ENCODE measurements at places on chromosomes 2 and 18. TPM values are rescaled to one million over a fixed set of nuclear protein-coding genes. Genes with fewer than 3 reads are reported as not detected.

The SLC38A11 gene
- total RNA-seq: not detected

The MPP4 gene
- not detected for total RNA-seq

The L3MBTL4 gene
- total RNA-seq: 0.19 TPM

The PIAS2 gene
- total RNA-seq: 20.0 TPM

The PKP4 gene
- total RNA-seq: 24.0 TPM

The POTEF gene
- not detected for total RNA-seq

The B3GNT2 gene
- 20.1 TPM for total RNA-seq

The SCTR gene
- not detected for total RNA-seq

The GALR1 gene
- not detected for total RNA-seq

The OSBPL1A gene
- 2.8 TPM for total RNA-seq

The LYG2 gene
- total RNA-seq: not detected

All from activated T-helper 17 cell treated with anti-CD3 and anti-CD28 coated beads, Interleukin-2, amount 50 U/mL, for 72 hours (primary cell).